ENCODE measurements at places on chromosomes 1 and 21. TPM values are rescaled to one million over a fixed set of nuclear protein-coding genes. Genes with fewer than 3 reads are reported as not detected.

The TMEM9 gene
- 145 TPM for polyA plus RNA-seq

The KRTAP19-2 gene
- polyA plus RNA-seq: not detected

The IVL gene
- not detected for polyA plus RNA-seq

The TSPAN1 gene
- polyA plus RNA-seq: 97.3 TPM

The NCMAP gene
- polyA plus RNA-seq: 0.39 TPM

The IL23R gene
- 0.09 TPM for polyA plus RNA-seq

The TPTE gene
- not detected for polyA plus RNA-seq

The CFAP74 gene
- 1.2 TPM for polyA plus RNA-seq

The TFF2 gene
- polyA plus RNA-seq: not detected

The MEX3A gene
- polyA plus RNA-seq: 48.0 TPM

The YTHDF2 gene
- polyA plus RNA-seq: 82.8 TPM
